ENCODE measurements at places on chromosomes 1 and 21.

DNA sequence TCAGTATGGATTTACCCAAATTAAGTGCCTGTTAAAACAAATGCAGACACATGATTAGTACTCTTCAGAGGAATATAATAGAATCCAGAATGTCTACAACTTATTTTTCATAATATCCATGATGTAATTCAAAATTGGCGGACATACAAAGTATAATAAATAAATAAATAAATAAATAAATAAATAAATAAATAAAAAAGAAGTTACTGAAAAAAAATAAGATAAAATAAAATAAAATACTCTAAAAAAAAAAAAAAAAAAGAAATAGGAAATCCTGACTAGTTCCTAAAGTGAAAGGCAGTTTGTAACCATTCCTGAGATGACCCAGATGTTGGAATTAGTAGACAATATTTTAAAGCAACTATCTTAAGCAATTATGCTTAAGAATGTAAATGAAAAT lies 219.0 kb upstream of the SPAG17 start:
- no peak for DNase-seq

DNA sequence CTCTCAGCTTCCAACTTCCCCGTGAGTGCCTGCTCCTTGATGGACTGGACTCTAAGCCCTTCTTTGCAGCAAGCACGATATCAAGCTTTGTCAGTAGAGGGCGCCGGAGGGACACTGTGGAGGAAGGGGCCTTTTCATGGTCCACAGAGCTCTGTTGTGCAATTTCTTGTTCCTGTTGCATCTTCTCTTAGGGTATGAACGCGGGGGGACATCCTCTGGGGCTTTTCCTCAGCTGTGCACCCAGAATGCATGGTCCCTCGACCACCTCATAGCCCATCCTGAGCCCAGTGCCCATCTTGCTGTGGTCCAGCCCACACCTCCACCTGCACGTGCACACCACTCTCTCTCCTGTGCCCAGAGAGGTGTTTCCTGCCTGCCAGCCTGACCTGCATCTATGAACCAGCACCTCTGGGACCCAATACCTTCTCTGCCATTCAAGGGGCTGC lies 556.8 kb downstream of the PTPRU start:
- DNase-seq, result peak; percentile 89

- no peak for DNase-seq
These were observed 33.5 kb upstream of the DPT start for GRCh38 chr1:168762473-168762872.

DNA sequence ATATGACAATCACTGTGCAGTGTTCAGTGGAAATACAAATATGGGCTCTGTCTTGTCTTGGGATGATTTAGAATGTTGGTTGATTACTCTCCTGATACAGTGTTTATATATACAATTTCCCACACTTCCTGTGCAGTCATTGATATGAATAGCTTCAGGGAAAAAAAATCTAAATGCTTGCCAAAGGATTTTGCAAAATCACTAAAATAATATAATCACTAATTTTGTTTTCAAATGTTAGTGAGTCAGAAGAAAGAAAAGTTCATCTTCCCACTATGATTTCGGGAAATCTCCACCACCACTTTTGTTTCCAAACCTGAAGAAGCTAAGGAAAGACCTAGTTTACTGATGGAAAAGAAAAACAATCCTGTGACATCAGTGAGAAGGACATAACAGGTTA lies 32.1 kb upstream of the CHRM3 start:
- DNase-seq, result no peak

- no peak for DNase-seq
These were observed 85.4 kb upstream of the SLC25A33 start for GRCh38 chr1:9453779-9454418.

DNA sequence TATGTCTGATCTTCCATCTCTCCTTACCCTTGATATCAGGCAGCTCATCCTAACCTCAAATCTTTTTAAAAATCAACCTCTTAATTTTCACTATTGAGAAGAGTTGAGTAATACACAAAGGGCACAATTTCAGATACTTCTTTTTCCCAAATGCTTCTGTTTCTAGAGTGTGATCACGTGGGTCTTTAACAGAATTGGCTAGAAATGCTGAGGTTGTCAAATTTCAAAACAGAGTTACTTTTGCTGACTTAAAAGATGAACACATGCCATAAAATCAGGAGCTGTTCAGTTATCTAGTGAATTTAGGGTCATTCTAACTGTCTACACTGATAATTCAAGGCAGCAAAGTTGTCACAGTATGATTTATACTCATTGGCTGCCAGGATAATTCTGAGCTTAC lies 63.6 kb upstream of the NGF start:
- DNase-seq, result no peak

- no peak for DNase-seq
These were observed 82.8 kb downstream of the UBIAD1 start for GRCh38 chr1:11355559-11356475.

DNA sequence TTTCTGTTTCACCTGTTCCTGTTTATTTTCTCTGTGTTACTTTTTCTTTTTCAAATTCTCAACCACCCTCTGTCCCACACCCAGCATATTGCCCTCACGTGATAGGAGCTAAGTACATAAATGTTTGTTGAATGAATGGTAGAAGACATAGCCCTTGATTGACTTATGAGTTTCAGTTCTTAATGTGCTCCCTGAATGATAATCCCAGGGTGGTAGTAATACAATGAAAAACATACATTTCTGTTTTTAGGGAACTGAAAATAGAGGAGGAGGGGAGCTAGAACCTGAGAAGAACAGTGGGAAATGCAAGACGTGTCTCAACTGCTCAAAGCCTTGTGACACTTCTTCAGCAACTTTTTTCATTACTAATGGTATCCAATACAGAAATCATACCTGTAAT lies 147.1 kb downstream of the SPATA46 start:
- no peak for DNase-seq

- DNase-seq, result peak; percentile 32
These were observed 80.9 kb upstream of the SYT6 start for GRCh38 chr1:114234408-114235124.

- no peak for DNase-seq
These were observed 62.9 kb upstream of the LRRC7 start for GRCh38 chr1:69504730-69505252.

DNA sequence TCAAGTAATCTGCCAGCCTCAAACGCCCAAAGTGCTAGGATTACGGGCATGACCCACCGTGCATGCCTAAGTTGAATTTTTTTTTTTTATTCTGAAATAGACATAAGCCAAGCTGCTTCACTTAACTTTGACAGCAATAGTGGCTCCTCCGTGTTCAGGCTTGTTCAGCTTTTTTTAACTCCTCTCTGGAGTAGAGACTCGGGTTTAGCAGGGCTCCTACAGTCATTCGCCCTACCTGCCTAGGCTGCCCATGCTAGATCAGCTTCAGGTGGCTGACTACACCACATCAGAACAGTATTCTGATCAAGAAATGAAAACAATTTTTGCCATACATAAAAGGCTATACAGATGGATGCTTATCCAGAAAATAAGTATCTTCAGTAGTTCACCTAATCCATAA lies 14.7 kb downstream of the ARID4B start:
- DNase-seq, result no peak

GRCh38 chr1:193083365-193084088 lies 21.7 kb downstream of the GLRX2 start:
- no peak for DNase-seq

DNA sequence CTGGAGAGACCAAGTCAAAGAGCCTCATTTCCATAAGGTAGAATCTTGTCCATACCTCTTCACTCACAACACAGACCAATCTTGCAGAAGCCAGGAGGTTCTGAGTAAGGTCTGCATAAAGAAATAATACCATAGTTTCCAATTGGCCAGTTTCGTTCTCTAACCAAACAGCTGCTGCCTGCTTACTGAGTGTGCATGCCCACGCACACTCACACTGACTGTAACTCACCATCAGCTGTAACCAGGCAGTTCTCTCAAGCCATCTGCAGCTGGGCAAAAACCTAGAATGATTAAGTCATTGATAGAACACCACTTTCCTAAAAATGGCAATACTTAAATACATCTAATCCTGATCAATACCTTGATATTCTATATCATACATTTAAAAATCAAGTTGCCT lies 106.6 kb upstream of the VAV3 start:
- DNase-seq, result no peak

- DNase-seq, result no peak
These were observed 48.6 kb downstream of the KCNC4 start for GRCh38 chr1:110258734-110259133.

- peak; percentile 3 for DNase-seq
These were observed 17.6 kb downstream of the TEX35 start for GRCh38 chr1:178530502-178530901.

GRCh38 chr1:155185783-155186066 lies 12.1 kb downstream of the TRIM46 start:
- no peak for DNase-seq

- no peak for DNase-seq
These were observed 214.6 kb downstream of the DUSP10 start for GRCh38 chr1:221527302-221527701.

DNA sequence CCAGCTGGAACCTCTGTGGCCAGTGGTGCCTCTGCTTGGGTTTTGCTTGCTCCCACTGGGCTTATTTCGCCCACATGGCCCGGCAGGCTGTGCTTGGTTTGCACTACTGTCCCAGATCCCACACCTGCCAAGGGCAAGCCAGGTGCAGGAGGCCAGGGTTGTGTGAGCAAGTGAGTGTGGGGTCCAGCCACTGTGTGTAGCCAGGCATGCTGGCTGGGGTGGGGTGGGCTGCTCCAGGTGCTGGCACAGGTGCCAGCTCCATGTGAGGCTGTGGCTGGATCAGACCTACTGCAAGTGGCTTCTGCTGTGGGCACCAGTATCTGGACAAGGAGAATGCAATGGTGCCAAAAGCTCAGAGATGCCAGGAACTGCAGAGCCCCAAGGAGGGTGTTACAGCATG lies 28.5 kb downstream of the RYR2 start:
- no peak for DNase-seq

GRCh38 chr1:75797273-75797588 lies 549 bp downstream of the MSH4 start:
- no peak for DNase-seq

GRCh38 chr1:230191079-230191804 lies 124.2 kb downstream of the GALNT2 start:
- peak; percentile 87 for DNase-seq

DNA sequence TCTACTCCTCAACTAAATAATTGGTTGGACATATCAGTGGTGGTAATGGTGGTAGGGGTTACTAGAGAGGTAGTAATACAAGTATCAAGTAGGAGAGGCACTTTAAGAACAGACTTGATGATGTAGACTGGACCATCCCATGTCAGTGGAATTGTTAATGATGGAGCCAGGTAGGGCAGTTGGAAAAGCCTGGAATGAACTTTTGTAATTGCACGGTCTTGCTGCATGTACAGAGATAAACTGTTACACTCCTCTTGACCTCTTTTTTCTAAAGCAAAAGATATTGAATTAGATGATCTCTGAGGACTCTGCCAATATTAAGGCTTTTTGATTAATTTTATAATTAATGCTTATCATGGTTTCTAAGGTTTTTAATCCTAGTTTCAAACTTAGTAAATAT lies 5.8 kb downstream of the HMGCS2 start:
- DNase-seq, result no peak

GRCh38 chr1:231210126-231210525 lies 30.9 kb upstream of the GNPAT start:
- DNase-seq, result no peak

- DNase-seq, result no peak
These were observed 258.7 kb upstream of the SNX7 start for GRCh38 chr1:98402860-98403259.

DNA sequence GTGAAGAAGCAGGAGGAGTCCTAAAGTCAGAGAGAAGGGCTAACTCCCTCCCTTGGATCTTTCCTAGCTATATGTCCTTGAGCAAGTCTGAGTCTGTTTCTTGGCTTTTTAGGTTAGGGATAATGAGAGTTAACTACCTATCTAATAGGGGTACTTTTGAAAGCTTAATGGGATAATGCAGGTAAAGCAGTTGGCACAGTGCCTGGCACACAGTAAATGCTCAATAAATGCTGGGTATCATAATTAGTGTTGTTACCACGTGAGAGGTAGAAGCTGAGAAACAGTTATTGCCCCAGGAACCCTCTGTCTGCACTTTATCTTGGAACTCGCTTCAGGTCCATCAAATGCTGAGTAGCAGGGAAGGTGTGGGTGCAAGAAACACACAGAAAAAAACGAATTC lies 5.5 kb downstream of the LRRN2 start:
- DNase-seq, result no peak

DNA sequence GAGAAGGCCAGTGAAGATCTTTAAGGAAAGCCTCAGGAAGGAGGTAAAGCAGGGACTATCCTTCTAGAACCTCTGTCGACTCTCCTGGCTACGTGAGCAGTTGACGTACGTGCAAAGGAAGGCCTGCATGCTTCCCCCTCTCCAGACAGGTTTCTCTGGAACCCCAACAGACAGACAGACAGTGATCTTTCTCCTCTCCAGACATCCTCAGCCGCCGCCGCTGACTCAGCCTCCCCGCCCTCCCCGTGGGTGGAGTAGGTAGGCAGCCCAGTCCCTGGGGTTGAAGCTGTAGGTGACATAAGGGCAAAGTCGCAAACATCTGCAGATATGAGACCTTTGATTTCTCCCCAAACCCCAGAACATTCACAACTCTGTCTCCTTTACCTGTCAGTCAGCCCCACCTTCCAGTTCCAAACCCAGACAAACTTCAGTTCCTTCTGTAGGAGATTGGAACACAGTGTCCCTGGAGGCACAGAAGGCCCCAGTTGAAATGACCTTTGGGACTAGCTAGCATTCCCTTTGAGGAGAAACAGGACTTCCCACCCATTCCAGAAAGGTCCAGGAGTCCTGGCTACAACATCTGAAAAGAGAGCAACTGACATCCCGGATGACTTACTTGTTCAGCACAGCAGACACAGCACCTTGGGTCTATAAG lies 146.0 kb upstream of the JUN start:
- DNase-seq, result no peak

DNA sequence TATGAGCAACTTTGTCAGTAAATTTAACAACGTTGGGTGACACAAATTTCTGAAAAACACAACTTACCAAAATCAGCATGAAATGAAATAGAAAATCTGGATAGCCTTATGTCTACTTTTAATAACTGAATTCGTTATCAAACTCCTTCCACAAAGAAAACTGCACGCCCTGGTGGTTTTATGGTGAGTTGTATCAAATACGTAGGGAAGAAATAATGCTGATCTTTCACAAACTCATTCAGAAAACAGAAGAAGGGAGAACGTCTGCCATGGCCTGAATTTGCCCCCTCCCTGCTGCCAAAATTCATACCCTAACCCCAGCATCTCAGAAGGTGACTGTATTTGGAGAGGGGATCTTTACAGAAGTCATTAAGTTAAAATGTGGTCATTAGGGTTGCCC lies 50.0 kb upstream of the COL18A1 start:
- no peak for DNase-seq

GRCh38 chr1:170808216-170808885 lies 127.0 kb upstream of the MROH9 start:
- DNase-seq, result no peak
